Nephron progenitor cell (in vitro differentiated cells): ENCODE measurements at places on chromosomes 13 and 19.

GRCh38 chr13:111153977-111154332 is 38.8 kb downstream of the ARHGEF7 start:
- H3K27me3 ChIP-seq = peaks cover 25% of the 10 kb centered on the region
- H3K36me3 ChIP-seq = peaks cover 8% of the 10 kb centered on the region
- DNase-seq = peak; percentile 71

- H3K27ac ChIP-seq = no peak overlapping the region
- H3K36me3 ChIP-seq = no peaks in the 10 kb centered on the region
- no peak overlapping the region for H3K4me3 ChIP-seq
- DNase-seq = no peak
- peaks cover 10% of the 10 kb centered on the region for H3K27me3 ChIP-seq
Observed at GRCh38 chr13:26021516-26021915, 30.3 kb downstream of the SHISA2 start.

DNA sequence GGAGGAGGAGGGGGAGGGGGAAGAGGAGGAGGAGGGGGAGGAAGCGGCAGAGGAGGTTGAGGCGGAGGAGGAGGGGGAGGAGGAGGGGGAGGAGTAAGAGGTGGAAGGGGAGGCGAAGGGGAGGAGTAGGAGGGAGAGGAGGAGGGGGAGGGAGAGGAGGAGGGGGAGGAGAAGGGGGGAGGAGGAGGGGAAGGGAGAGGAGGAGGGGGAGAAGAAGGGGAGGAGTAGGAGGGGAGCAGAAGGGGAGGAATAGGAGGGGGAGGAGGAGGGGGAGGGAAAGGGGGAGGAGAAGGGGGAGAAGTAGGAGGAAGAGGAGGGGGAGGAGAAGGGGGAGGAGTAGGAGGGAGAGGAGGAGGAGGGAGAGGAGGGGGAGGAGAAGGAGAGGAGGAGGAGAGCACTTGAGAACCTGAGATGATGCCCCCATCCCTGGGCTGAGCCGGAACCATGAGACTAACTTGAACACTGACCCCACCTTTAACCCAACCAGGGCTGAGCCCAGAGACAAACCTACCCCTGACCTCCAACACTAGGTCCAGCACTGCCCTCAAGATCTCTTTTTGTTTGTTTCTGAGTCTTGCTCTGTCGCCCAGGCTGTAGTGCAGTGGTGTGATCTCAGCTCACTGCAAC is 12.6 kb downstream of the ABCA7 start:
- no peak overlapping the region for H3K27ac ChIP-seq
- H3K4me3 ChIP-seq = no peak overlapping the region
- no peaks in the 10 kb centered on the region for H3K36me3 ChIP-seq
- H3K27me3 ChIP-seq = peaks cover 3% of the 10 kb centered on the region
- H3K4me1 ChIP-seq = peaks cover 17% of the 10 kb centered on the region

DNA sequence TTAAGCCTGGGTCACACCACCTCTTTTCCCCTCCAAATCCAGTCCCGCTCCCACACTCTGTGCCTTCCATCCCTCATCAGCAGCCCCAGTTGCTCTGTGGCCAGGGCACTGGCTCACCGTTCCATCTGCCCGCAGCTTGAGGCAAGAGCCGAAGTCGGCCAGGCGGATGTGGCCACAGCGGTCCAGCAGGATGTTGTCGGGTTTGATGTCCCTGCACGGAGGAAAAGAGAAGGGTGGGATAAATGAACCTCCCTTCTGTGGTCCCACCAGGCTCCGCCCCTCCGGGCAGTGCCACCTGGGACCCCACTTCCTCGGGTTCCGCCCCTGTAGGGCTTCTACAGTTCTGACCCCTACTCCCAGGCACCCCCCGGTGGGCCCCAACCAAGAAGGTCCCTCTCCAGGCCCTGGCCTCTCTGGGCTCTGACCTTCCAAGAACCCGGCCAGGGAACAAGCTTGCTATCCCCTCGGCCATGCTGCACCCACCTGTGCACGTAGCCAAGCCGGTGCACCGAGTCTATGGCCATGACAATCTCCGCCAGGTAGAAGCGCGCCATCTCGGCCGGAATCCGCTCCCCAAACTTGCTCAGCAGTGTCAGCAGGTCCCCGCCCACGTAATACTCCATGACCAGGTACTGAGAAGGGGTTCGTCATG is 4.2 kb downstream of the DMPK start:
- H3K4me1 ChIP-seq = peaks cover 38% of the 10 kb centered on the region
- H3K4me3 ChIP-seq = peak overlapping the region; percentile 85
- no peak overlapping the region for H3K27ac ChIP-seq
- H3K27me3 ChIP-seq = peaks cover 3% of the 10 kb centered on the region
- H3K36me3 ChIP-seq = peaks cover 34% of the 10 kb centered on the region
- DNase-seq = no peak

DNA sequence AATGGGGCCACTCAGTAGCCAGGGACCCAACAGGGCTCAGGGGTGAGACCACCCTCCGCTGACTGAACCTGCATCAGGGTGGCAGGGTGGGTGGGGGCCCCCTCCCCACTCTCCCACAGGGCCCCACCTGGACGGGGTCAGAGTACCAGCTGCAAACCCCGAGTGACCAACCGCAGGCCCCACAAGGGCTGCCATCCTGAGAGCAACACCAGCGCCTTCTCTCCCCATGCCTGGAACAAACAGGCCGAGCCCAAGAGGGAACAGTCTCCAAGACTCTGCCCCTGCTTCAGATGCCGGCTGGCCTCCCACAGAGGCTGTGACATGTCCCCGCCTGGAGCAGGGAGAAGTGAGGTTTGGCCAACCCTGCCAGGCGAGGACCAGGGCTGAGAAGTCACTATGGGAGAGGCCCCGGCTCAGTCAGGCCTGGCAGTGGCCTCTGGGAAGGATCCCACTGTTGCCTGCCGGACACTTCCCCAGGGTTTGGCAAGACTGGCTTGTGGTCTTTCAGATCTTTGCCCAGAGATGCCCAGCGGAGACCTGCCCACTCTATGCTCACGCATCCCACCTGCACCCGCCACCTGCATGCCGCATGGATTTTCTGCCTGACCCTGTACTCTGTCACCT is 27.2 kb downstream of the MPND start:
- no peaks in the 10 kb centered on the region for H3K27me3 ChIP-seq
- H3K27ac ChIP-seq = peak overlapping the region; percentile 95

GRCh38 chr13:22120646-22121045 is 449.8 kb downstream of the FGF9 start:
- H3K4me1 ChIP-seq = peaks cover 68% of the 10 kb centered on the region
- H3K27me3 ChIP-seq = no peaks in the 10 kb centered on the region
- no peak overlapping the region for H3K4me3 ChIP-seq
- H3K27ac ChIP-seq = peak overlapping the region; percentile 35

GRCh38 chr19:35311901-35312665 is 16.9 kb upstream of the CD22 start:
- H3K27ac ChIP-seq = peak overlapping the region; percentile 32
- H3K27me3 ChIP-seq = peaks cover 5% of the 10 kb centered on the region
- H3K4me3 ChIP-seq = no peak overlapping the region
- no peaks in the 10 kb centered on the region for H3K36me3 ChIP-seq

DNA sequence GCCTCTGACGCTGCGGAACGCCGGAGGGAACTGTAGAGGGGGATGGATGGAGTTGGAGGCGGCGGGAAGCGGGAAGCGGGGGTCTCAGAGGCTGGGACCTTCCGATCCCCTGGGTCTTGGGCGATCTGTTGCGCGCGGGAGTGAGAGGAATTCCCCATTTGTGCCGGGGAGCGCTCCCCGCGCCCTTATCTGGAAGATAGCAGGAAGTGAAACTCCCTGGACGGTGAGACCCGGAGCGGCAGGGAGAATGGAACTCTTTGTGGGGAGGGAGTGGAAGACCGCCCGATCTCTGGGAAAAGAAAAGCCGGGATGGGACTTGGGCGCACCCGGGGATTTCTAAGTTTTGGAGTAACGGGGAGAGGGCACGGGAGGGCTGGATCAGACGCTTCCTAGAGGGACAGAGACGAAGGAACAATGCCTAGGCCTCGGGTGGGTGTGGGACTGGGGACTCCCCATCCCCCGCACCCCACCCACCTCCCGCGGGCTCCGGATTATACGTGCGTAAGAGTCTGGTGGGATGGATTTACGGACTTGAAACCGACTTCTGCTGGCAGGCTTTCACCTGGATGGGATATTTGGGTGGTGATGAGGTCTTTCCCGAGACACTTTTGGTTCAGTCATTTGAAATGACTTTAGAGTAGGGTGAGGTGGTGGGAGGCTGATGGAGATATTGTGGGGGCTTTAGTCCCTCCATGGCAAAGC is 495 bp downstream of the LSR start:
- peaks cover 33% of the 10 kb centered on the region for H3K36me3 ChIP-seq
- H3K4me3 ChIP-seq = peak overlapping the region; percentile 95

DNA sequence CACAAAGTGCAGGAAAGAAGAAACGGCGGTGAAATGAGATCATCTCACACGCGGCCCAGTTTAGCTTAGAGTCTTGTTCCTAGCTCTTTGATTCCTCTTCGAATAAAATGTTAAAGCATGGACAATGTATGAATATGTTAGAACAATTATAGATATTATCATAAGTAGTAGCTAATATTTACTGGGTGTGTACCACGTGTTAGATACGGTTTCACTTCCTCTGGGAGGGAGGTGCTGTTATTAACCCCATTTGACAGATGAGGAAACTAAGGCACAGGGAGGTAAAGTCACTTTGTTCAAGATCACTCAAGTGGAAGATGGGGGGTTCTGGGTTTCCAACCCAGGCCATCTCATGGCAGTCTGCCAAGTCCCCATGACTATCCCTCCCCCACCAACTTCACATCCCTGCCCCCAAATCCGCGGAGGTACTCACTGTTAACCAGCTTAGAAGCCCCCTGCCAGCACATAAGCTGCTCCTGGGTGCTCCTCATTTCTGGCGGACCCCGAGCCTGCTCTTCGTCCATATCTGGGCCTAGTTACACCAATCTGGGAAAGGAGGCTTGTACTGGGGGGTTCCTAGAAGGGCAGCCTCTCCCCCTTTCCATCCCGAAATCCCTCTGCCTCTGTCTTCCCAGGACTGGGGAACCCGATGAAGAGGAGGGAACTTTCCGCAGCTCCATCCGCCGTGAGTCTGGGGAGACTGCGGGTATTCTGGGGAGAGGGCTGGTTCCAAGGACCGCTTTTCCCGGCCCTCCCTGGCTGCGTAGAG is 1.0 kb upstream of the FXYD7 start:
- no peaks in the 10 kb centered on the region for H3K36me3 ChIP-seq
- no peak for DNase-seq
- no peak overlapping the region for H3K27ac ChIP-seq
- peak overlapping the region; percentile 38 for H3K4me3 ChIP-seq
- H3K27me3 ChIP-seq = peaks cover 61% of the 10 kb centered on the region

DNA sequence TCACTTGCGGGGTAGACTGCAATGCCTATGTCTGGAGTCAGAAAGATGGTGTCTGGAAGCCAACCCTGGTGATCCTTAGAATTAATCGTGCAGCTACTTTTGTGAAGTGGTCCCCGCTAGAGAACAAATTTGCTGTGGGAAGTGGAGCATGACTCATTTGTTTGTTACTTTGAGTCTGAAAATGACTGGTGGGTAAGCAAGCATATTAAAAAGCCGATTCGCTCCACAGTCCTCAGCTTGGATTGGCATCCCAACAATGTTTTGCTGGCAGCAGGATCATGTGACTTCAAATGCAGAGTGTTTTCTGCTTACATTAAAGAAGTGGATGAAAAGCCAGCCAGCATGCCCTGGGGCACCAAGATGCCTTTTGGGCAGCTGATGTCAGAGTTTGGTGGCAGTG is 9.5 kb upstream of the ERVV-1 start:
- no peak for DNase-seq
- peaks cover 4% of the 10 kb centered on the region for H3K27me3 ChIP-seq
- peaks cover 42% of the 10 kb centered on the region for H3K36me3 ChIP-seq
- no peak overlapping the region for H3K4me3 ChIP-seq
- no peaks in the 10 kb centered on the region for H3K4me1 ChIP-seq

DNA sequence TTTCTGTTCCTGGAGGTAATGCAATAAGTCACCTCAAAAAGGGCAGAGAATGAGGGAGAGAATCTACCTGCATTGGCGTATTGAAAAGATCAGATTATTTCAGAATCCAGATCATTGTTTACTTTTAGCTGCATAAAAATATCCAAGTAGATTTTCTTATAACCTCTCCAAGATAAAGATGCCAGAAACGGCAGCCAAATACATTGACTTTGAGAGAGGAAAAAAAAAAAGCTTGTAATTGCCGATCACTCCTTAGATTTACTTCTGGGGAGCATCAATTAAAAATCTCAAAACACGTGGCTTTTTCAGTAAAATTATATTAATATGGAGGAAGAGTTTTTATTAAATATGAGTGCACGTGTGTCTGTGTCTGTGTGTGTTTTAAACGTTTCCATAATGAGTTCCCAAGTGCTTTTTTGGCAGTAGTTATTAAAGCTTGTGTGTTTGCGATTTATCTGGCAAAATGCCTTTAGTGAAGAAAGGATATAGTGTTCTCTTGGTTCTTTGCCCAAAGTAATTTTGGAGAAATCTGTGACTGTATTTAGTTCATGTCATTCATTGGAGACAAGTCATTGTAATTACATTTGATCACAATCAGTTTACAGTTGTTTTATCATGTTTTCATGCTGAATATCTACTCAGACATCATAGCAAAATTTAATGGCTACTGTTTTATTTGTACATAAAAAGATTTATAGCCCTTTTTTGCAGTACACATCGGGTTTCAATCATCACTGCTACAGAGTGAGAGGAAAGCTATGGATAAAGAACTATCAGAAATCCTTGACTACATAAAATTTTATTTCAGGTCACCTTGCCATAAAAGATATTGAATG is 176.1 kb downstream of the TM9SF2 start:
- H3K4me3 ChIP-seq = peak overlapping the region; percentile 45
- peak overlapping the region; percentile 90 for H3K27ac ChIP-seq
- no peaks in the 10 kb centered on the region for H3K27me3 ChIP-seq
- DNase-seq = no peak
- H3K4me1 ChIP-seq = peaks cover 34% of the 10 kb centered on the region

DNA sequence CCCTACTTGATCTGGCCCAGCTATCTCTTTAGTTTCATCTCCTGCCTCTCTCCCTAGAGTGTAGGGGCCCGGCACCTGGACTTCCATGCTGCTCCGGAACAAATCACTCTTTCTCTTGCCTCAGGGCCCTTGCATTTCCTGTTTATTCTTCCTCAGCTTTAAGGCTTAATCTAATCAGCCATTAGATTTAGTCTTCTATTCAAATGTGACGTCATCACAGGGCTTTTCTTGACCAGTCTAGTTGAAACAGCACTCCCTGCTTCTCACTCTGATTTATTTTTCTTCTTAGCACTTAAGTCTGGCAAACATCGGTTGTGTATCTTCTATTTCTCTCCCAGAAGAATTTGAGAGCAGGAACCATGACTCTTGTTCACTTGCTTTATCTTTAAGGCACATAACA is 564.1 kb downstream of the EFNB2 start:
- no peak for DNase-seq
- no peaks in the 10 kb centered on the region for H3K27me3 ChIP-seq
- peaks cover 45% of the 10 kb centered on the region for H3K4me1 ChIP-seq
- peaks cover 10% of the 10 kb centered on the region for H3K36me3 ChIP-seq
- H3K27ac ChIP-seq = peak overlapping the region; percentile 62

DNA sequence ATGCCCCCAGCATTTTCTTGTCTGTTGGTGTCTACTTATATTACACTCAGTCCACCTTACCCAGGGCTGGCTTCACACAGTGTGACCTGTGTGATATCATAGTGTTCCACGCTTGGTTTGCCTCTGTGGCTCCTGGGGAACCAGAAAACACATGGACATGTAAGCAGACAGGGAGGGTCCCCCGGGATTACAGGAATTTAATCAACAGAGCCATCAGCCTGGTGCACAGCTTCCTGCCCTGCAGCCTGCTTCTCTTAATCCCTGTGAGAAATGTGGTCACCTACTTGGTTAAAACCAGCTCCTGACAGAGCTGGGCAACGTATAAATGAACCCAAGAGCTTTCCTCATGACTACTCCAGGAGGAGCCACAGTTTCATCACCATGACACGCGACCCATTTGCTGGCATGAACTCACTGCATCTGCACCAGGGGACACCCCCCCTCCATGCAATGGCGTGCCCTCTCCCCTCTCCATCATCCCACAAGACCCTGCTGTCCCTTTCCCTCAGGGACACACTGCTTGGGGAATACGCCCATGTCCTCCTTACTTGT is 152.1 kb downstream of the UQCRFS1 start:
- no peak for DNase-seq
- H3K27ac ChIP-seq = no peak overlapping the region
- peaks cover 32% of the 10 kb centered on the region for H3K4me1 ChIP-seq
